Activated T-helper 2 cell treated with anti-CD3 and anti-CD28 coated beads, Interferon-gamma antibody, Interleukin-2, Interleukin-4, amounts not matched to agents 10 μg/mL and 5 μg/mL and 100 μg/mL, durations not matched to agents 14 hours and 24 hours and 36 hours (primary cell): ENCODE measurements at places on chromosomes 1 and 21.

DNA sequence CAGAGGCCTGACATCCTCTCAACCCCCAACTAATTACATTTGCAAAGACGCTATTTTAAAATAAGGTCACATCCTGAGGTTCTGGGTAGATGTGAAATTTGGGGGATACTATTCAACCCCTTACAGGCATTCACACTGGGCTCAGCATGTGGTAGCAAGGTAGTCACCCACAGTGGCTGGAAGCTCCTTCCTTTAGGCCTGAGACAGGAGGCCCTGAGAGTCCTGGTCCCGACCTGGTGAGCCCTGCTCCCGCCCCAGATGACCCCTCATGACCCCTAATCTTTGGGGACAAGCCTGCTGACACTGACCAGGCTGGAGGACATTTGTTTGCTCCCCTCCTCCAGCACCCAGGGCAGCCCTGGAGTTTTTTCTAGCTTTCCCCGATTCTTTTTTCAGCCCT lies 225.9 kb downstream of the DYRK1A start:
- no peak for DNase-seq
- no peaks in the 10 kb centered on the region for H3K4me1 ChIP-seq
- no peaks in the 10 kb centered on the region for H3K36me3 ChIP-seq
- no peak overlapping the region for H3K4me3 ChIP-seq
- no peak overlapping the region for H3K27ac ChIP-seq

DNA sequence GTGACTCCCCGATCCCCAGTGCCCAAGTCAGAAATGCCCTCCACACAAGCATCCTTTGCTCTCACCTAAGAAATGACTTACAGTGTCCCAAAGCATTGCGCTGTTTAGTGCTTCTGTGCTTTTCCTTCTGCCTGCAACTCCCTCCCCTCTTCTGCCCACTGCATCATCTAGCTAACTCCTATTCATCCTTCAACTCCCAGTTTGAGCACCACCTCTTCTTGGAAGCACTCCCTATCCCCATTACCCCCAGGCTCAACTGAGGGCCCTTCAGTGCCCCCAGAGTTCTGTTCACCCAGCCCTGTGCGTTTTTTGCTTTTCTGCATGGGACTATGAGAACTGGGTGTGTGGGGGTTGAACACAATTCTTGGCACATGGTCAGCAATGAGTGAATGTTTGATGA lies 10.0 kb downstream of the KCNQ4 start:
- peaks cover 2% of the 10 kb centered on the region for H3K27me3 ChIP-seq
- H3K36me3 ChIP-seq, result no peaks in the 10 kb centered on the region
- no peak overlapping the region for H3K27ac ChIP-seq
- DNase-seq, result no peak
- peaks cover 22% of the 10 kb centered on the region for H3K4me1 ChIP-seq
- H3K4me3 ChIP-seq, result no peak overlapping the region

- peak overlapping the region; percentile 74 for H3K4me3 ChIP-seq
- no peak for DNase-seq
- peaks cover 39% of the 10 kb centered on the region for H3K27me3 ChIP-seq
Observed at GRCh38 chr1:109398343-109399225, 866 bp upstream of the SORT1 start.

DNA sequence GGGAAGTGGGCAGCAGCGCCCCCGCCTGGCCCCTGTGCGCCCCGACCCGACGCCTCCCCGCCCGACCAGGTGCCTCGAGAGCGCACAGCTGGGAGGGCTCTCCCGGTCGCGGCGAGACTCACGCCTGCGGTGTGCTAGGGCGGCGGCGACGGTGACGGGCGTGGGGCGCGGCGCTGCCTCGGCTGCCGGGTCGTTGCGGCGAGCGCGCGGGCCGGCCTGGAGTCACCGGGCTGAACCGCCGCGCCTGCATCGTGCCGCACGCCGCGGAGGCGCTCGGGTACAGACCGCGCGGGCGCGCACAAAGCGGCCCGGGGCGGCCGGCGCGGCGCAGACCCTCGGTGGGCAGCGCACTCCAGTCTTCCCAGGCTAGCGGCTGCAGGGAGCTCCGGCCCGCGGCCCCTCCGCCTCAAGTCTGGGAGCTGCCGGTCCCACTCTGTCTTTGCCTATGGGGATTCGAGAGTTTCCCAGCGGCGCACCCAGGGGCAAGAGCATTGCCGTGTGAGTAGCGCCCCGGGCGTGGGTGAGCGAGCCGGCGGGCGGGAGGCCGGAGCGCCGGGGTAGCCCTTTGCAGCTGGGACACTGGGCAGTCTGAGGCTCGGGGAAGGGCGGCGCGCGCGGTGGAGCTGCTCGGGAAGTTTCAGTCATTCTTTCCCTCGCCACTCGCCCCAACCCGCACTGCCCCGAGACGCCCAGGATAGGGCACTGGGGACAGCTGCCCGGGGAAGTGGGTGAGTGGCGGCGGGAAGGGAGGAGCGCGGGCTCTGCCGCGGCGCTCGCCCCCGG lies at the start of gene SLC35F3:
Gene SLC35F3, plus strand, starts transcription at position 44 of the 783 bp plus-strand sequence.
- H3K27ac ChIP-seq, result no peak within 1 kb of the TSS
- no peak for DNase-seq
- peak within 1 kb of the TSS; percentile 46 for H3K4me3 ChIP-seq
- peaks cover 58% of the 10 kb centered on the region for H3K27me3 ChIP-seq
- no peaks in the 10 kb centered on the region for H3K36me3 ChIP-seq

- H3K27me3 ChIP-seq, result no peaks in the 10 kb centered on the region
- peaks cover 75% of the 10 kb centered on the region for H3K36me3 ChIP-seq
- no peak for DNase-seq
- H3K4me3 ChIP-seq, result peak overlapping the region; percentile 85
- H3K27ac ChIP-seq, result peak overlapping the region; percentile 99
Observed at GRCh38 chr1:40381268-40382107, 8.0 kb downstream of the SMAP2 start.

GRCh38 chr1:182670032-182670749 lies 14.2 kb downstream of the RGS8 start:
- DNase-seq, result no peak
- no peak overlapping the region for H3K4me3 ChIP-seq
- H3K4me1 ChIP-seq, result no peaks in the 10 kb centered on the region
- H3K36me3 ChIP-seq, result no peaks in the 10 kb centered on the region
- peaks cover 31% of the 10 kb centered on the region for H3K27me3 ChIP-seq
